ENCODE measurements at places on chromosomes 11 and 22.
A peak's percentile ranks its signal among the peaks of the same experiment; 100 is the strongest.

- no peak for DNase-seq
These were observed 68.9 kb upstream of the GNAZ start for GRCh38 chr22:23001463-23001862.

DNA sequence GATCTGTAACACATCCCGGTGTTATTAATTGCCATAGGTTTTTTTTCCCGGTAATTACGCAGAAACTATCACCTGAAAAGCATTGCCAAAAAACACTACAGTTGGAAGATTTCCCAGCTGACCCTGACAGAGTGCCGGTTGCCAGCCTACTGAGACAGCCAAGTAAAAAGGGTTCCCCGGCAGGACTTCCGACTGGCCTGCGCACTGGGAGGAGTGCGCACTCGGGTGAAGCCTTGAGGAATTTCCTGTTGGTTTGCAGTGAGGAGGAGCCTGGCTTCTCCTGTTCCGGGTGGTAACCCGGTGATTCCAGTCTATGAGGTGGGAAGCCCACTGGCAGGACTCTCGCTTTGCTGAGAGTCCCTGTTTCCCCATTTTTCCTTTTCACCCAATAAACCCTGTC is 52.1 kb downstream of the CNTF start:
- no peak for DNase-seq

GRCh38 chr11:46383974-46384701 is 2.7 kb downstream of the MDK start:
- no peak for DNase-seq

- DNase-seq, result no peak
These were observed 61.0 kb upstream of the FGF3 start for GRCh38 chr11:69880041-69880825.

DNA sequence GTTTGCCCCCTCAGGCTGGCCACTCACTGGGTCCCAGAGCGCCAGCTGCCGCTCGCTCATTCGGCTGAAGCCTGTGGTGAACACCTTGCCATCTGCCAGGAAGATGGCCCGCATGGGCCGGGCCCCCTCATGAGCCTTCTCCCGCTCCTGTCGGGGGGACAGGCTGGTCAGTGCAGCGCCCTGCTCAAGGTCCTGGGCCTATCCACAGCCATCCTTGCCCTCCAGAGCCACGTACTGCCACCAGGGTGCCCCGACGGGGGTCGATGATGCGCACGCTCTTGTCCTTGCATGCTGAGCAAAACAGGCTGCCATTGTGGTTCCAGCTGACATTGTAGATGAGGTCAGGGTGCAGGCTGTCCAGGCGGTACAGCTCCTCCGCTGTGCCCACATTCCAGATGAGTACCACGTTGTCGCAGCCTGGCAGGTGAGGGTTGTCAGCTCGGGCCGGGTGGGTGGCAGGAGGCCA is 2.1 kb downstream of the CORO1B start:
- no peak for DNase-seq

DNA sequence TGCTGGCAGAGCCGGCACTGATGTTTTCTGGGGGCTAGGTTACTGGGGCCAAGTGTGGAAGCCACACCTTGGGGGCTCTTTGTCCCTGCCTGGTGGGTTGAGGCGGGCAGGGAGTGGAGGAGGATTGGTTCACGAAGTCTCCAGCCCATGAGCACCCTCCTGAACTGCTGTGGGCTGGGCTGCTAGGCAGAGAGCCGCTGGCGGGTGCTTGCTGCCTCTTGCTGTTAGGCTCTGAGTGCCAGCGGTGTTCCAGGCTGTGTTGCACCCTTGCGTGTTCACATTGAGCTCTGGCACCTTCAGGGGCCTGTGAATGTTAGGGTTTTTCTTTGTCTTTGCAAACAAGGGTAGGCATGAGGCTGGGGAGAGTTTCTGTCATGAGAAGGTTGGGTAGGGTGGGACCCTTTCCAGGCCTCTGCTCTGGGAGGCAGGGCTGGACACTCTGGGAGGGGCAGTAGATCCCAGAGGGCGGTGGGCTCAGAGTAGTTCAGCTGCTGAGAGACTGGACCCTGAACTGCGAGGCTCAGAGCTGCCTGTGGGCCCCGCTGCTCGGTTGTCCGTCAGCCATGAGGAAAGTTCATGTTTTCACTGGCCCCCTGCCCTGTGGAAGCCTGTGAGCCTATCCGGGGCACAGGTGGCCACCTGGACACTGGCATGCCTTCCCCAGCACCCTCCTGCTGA is 24.0 kb upstream of the TMEM191C start:
- DNase-seq, result no peak

GRCh38 chr22:48370508-48371325 is 1457.0 kb downstream of the BRD1 start:
- no peak for DNase-seq

DNA sequence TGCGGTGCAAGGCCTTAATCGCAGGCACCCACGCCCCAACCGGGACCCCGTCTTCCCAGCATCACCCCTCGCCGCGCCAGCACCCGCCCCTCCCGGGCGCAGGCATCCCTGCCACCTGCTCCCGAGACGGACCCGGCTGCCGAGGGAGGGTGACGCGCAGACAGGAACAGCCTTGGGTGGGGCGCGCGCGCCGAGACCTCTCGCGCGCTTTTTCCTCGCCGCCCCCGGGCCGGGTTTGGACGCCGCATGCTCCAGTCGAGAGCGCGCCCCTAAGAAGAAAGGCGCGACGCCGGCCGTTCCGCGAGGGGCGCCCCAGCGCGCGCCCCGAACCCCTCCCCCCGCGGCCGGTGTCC is 504 bp downstream of the CFL1 start:
- no peak for DNase-seq

DNA sequence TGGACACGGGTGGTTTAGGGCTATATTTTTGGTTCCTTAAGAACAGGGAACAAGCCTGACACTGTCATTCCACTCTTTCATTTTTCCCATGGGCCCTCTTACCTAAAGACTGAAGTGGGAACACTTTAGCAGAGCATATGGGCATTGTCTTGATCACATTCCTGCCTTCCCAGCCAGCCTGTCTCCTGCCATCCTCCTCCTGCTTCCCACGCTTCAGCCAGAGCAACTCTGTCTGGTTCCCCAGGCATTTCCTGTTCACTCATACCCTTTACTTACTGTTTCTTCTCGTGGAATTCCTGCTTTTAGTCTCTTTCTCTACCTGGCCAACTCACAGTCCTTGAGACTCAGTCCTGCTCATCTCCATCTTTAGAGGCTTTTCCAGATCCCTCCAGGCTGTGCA is 22.8 kb downstream of the MRPL16 start:
- DNase-seq, result peak; percentile 25

GRCh38 chr11:128940603-128941002 is 2.1 kb downstream of the TP53AIP1 start:
- DNase-seq, result no peak

- no peak for DNase-seq
These were observed 121.5 kb downstream of the ST3GAL4 start for GRCh38 chr11:126476977-126477376.

DNA sequence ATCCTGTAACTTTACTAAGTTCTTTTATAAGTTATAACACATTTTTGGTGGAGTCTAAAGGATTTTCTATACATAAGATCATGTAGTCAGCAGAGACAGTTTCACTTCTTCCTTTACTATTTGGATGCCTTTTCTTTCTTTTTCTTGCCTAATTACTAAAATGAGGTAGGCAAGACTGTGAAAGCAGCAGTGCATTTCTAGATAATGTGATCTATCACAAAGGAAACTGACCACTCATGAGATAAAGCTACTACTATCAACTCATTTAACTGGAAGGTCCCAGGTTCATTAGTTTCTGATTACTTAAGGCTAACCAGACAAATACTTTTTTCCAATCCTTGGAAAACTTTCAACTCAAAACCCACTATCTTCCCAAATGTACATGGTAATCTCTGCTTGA is 196.2 kb upstream of the E2F8 start:
- DNase-seq, result no peak

DNA sequence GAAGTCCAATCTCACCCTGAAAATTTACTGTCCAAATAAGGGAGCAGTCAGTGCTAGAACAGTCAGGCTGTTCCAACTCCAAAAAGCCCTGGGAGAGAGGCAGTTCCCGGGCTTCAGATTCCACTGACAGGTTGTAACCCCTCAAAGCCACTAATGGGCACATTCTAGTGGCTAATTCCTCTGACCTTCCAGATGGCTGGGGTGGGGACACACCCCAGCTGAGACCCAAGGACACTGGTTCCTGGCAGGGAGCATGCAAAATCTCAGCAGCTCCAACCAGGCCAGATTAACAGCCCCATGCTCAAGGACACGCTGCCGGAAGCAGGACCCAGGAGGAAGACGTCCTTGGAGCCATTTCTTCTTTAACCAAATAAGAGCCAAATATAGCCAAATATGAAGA is 92.7 kb downstream of the RPL27A start:
- no peak for DNase-seq

DNA sequence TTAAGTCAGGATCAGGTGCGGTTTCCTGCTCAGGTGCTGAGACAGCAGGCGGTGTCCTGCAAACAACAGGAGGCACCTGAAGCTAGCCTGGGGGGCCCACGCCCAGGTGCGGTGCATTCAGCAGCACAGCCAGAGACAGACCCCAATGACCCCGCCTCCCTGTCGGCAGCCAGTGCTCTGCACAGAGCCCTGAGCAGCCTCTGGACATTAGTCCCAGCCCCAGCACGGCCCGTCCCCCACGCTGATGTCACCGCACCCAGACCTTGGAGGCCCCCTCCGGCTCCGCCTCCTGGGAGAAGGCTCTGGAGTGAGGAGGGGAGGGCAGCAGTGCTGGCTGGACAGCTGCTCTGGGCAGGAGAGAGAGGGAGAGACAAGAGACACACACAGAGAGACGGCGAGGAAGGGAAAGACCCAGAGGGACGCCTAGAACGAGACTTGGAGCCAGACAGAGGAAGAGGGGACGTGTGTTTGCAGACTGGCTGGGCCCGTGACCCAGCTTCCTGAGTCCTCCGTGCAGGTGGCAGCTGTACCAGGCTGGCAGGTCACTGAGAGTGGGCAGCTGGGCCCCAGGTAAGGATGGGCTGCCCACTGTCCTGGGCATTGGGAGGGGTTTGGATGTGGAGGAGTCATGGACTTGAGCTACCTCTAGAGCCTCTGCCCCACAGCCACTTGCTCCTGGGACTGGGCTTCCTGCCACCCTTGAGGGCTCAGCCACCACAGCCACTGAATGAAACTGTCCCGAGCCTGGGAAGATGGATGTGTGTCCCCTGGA is at the start of gene MYO7A:
Gene MYO7A, plus strand, starts transcription at position 327 of the 772 bp plus-strand sequence. CDS start 2,389 bp downstream, outside the sequence.
- DNase-seq, result no peak

- DNase-seq, result no peak
These were observed 22.8 kb downstream of the INCENP start for GRCh38 chr11:62146476-62147200.

DNA sequence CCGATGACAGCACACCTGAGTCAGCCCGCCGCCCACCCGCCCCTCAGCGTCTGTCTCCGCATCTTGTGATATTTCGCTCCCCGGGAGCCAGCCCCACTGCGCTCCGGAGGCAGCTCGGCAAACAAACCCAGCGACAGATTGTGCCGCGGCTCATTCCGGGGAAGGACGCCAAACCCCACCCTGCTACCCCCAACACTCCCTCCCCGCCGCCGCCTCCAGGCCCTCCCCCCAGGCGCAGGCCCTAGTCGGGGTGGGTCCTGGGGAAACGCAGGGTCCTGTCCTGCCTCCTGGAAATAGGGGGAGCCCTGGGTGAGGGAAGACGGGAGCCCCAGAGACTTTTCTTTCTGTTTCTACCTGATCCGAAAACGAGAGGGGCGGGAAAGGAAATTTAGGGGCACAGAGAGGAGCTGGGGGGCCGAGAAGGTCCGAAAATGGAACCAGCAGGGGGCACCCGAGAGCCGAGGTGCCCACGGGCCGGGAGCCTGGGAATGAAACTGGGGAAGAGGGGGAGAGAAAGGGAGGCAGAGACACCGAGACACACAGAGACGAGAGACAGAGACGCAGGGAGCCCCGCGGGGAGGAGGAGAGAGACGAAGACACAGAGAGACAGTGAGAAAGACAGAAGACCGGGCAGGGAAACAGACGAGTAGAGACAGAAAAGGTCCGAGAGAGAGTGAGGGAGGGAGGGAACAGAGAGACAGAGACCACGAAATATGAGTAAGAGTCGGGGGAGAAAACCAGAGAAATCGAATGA is 1.7 kb upstream of the RTN4RL2 start:
- no peak for DNase-seq

DNA sequence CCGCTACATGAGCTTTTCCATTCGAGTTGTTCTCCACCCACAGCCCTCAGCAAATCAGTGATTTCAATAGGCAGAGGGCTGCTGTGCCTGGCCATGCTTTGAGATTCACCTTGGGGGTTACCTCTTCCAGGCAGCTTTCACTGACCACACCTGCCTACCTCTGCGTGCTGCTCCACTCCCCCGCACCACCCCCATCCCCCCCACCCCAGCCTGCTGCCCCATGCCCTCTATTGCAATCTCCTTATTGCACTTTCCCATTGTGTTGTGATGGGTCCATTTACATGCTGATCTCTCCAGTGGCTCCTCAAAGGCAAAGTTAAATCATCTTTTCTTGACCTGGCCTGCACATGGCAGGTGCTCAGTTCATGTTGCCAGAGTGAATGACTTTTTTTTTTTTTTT is 18.0 kb upstream of the POLA2 start:
- no peak for DNase-seq

DNA sequence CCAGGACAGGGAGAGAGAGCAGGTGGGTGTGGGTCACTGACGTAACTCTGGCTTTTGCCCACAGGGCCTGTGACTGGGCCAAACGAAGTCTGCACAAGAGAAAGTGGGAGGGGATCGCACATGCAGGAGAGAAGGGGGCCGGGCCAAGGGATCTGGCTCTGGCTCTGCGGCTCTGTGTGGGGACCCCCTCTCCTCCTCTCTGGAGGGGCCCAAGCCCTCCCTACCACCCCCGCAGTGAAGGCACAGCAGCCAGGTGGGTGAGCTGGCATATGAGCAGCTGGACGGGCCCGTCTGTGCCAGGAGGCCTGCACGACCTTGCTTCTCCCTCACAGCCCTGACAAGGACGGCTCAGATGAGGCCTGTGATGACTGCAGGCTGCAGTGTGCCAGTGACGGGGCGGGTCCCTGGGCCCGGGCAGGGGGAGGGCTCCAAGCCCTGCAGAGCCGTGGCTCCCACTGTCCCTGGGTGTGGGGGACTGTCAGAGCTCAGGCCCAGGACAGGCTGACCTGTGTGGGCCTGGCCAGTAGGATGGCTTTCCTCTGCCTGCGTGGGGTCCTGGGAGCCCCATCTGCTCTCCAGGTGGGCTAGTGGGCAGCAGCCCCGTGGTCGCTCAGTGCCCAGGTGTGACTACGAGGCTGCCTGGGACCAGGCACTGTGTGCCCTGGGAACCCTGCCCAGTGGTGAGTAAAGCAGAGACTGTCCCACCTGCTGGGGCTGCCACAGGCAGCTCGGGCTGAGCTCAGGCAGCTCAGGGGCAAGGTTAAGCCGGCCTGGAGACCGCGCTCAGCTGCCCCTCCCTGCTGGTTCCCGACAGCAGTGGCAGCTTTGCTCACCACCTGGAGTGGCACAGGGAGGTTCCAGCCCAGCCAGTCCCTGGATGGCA is 22.2 kb downstream of the MRGPRG start:
- no peak for DNase-seq

GRCh38 chr11:104968856-104969776 is 742 bp upstream of the CASP4 start:
- DNase-seq, result no peak
